ENCODE measurements at places on chromosomes 7 and 10.

DNA sequence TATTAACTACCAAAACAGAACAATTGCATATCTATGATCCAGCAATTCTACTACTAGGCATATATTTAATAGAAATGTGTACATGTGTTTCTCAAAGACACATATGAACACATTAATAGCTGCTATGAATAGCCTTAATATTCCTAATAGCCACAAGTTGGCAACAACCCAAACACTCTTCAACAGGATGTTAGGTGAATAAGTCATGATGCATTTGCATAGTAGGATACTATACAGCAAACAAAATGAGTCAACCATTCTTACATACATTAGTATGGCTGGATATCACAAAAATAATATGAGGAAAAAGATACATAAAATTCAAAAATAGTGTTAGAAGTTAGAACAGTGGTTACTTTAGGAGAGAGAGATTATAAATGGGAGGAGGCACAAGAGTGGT lies 26.8 kb upstream of the ZNF746 start:
- DNase-seq, result no peak

DNA sequence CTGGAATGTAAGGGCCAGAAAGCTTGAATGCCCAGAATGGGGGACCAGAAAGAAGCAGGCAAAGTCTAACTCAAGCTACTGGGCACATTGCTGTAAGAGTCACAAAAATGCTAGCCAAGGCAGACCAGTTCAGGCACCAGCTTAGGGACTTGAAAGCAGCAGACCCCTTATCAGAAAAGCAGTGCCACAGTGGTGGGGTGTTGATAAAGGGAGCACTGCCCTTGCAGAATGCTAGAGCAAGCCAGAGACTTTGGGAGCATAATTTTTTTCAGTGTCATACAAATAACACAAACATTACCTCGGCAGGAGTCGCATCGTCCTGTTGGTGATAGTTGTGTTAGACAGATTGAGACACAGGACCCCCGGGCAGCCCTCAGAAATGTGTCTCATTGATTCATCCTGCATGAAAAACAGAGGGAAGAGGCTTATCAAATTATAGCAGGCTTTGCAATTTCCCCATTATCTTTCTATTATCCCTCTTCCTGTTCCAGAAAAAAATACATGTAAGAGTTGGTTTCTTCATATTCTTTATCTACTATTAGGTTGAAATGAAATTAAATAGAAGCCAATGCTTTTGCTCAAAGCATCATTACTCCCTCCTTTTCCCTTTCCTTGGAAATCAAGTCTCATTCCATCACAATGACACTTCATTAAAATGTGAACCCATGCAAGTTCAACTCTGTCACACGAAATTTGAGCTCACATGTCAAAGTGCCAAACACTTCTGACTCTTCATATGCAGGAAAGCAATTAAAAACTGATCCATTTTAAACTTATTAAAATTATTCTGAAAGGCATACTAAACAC lies 13.4 kb downstream of the LRRC17 start:
- no peak for DNase-seq

DNA sequence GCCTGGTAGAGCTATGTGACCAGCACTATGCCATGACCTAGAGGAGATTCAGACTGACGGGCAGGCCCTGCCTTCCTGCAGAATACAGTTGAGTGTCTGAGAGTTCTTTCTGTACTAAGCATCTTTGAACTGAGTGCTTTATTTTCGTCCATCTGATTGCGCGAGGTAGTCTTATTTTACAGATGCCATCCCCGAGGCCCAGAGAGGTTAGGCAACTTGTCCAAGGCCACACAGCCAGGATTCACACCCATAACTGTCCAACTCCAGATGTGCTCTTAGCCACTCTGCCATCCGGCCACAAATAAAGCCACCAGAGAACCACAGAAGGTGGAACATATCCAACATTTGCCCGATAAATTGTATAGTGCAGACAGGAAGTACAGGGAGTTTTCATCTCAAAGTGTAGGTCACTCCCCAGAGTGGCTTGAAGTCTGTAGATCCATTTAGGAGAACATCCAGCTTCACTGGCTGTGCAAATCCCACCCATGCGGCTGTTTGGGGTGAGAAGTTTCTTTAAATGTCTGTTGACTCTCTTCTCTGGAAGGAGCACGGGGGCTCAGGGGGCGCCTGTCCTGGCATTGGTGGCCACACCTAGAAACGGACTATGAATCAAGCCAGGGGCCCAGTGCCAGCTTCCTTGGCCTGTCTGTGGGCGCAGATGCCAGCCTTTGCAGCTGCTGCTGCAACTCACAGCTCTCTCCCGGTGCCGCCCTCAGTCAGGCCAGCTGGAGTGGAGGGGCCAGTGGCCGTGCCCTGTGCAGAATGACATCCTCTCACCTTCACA lies 11.1 kb downstream of the CHST3 start:
- DNase-seq, result no peak

DNA sequence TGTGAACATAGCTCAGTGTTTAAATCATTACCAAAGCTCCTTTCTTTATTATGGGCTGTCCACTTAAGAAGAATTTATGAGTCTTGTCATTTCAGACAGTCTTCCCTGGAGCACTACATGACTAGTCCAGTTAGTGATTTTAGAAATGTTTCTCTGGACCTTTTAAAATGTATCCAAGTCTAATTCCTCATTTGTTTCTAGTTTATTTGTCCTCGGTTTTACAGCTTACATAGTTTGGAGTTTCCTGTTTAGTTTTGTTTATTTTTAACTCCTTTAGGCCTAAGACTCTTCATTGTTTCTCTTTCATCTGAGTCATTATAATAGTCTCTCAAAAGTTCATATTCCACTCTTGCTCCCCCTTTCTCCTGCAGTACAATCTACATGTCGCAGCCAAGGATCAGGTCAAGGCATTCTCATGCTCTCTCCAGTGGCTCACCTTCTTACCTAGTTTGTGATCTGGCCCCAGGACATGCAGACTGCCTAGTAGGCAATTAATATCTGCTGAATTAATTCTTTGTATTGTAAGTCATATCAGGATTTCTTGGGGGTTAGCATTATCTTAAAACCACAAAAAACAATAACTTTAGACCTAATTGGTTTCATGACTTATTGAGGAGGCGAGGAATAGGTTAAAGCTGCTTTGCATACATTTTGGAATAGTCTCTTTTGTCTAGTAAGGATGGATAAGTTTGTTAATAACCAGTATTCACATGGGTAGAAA lies 93.8 kb downstream of the MAPK8 start:
- no peak for DNase-seq

DNA sequence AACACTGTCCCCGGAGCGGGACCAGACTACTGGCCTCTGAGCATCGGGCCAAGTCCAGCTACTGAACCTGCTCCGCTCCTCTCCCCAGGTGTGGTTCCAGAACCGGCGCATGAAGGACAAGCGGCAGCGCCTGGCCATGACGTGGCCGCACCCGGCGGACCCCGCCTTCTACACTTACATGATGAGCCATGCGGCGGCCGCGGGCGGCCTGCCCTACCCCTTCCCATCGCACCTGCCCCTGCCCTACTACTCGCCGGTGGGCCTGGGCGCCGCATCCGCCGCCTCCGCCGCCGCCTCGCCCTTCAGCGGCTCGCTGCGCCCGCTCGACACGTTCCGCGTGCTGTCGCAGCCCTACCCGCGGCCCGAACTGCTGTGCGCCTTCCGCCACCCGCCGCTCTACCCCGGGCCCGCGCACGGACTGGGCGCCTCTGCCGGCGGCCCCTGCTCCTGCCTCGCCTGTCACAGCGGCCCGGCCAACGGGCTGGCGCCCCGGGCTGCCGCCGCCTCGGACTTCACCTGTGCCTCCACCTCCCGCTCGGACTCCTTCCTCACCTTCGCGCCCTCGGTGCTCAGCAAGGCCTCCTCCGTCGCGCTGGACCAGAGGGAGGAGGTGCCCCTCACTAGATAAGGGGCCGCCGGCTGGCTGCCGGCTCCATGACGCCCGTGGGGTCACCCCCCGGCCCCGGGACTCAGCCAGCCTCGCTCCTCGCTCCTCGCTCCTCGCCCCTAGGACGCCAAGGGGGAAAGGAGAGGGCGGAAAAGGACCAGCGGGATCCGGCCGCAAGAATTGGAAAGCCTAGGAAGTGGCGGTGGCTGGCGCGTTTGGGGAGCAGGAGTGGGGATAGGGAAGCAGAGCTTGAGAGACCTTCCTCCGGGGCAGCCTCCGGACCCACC lies 3.4 kb downstream of the EVX1 start:
- DNase-seq, result no peak

- DNase-seq, result no peak
These were observed 259.7 kb upstream of the FERD3L start for GRCh38 chr7:19404912-19405329.

DNA sequence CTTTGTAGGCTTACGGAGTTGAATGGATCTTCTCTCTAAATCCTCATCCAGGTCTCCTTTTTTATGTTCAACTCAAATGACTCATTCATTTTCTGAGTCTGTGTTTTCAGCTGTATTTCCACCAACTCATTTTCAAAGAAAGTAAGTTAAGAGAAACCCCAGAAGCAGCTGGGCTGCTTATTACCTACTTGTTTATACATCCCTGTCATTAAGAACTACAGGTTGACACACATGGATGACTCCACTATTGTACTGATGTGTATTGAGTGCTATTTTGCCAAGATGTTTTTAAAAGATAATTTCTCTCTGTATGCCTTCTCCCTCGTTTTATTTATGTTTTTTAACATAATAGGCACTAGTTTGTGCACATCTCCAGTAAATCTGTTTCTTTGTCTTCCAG lies 41.9 kb downstream of the DGKI start:
- DNase-seq, result no peak
